ENCODE measurements at places on chromosomes 3 and 15. TPM values are rescaled to one million over a fixed set of nuclear protein-coding genes. Genes with fewer than 3 reads are reported as not detected.

TNFAIP8L3 gene
- 1.1 TPM for total RNA-seq

TRH gene
- total RNA-seq: not detected

CPN2 gene
- total RNA-seq: not detected

EFCAB12 gene
- total RNA-seq: not detected

Measured in hair follicular keratinocyte (primary cell).